NCI-H1048 (cell line): ENCODE measurements at places on chromosomes 2 and 18.

- no peak for DNase-seq
Measured at GRCh38 chr2:16717477-16717876, 51.8 kb upstream of the CYRIA start.

DNA sequence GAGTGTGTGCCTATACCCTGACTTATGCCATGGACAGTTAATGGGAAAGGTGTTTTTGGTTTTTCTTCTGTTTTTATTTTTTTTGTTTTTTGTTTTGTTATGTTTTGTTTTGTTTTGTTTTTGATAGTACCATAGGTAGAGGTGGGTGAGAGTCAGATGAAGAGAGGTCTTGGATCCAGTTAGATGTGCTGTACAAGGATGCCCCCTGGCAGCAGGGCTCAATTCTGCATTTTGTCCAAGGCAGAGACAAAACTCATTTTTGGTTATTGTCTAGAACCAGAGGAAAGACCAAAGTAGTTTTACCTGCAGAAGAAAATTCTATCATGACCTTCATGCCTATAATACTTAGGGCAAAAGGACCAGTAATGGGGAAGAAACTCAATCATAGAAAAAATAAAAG lies 48.5 kb downstream of the SLC5A7 start:
- DNase-seq = no peak

DNA sequence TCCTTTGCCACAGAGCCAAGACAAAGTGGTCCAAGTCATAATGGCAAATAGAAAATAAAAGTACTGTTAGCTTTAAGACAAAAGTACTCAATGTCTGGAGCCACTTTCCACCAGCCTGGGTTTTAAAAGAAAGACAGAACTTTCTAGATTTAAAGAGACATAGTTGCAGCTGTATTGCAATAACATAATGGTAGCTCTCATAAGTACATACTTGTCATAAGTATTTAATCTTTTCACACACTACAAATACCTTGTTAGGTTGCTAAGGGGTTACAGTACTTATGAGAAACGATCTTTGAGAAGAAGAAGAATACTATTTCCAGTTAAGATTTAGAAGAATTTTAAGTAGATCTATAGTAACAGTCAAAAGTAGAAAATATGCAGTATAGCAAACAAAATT lies 28.9 kb upstream of the AQP4 start:
- no peak for DNase-seq

- no peak for DNase-seq
Measured at GRCh38 chr2:217520356-217521010, 482.3 kb downstream of the TNS1 start.

DNA sequence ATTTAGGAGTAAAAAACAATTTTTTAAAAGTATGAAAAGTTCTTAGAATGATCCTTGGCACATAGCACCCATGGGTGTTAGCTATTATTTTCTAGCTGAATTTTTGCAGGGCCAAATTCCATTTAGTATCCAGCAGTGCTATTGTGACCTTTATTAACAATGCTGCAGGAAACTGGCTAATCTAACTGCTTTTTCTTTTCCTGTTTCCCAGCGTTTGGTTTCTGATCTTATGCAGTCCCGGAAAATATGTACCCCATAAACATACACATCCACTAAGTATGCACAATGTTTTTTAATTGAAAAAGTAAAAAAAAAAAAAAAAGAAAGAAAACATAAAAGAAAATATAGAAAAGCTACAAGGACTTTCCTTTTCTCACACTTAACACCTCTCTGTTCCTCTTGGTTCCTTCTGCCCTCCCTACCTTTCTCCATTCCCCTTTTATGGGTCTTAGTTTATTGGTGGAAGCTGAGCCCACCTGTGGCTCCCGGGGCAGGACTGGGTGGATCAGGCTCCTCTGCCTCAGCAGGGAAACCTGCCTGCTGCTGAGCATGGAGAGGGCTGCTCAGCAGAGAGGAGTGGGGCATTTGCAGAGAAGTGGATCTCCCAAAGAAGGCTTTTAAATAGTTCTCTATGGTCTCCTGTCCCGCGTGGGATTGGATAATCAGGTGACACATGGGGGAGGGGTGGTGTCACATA lies 9.3 kb upstream of the SLC16A14 start:
- DNase-seq = no peak

- no peak for DNase-seq
Measured at GRCh38 chr2:235148201-235149170, 196.7 kb downstream of the SH3BP4 start.

- no peak for DNase-seq
Measured at GRCh38 chr2:115580784-115581183, 1138.3 kb downstream of the DPP10 start.

- no peak for DNase-seq
Measured at GRCh38 chr2:43274055-43274454, 47.6 kb upstream of the ZFP36L2 start.

GRCh38 chr2:239021224-239021623 lies 173.3 kb downstream of the TWIST2 start:
- no peak for DNase-seq

- no peak for DNase-seq
Measured at GRCh38 chr2:216119986-216120385, 10.8 kb downstream of the XRCC5 start.

DNA sequence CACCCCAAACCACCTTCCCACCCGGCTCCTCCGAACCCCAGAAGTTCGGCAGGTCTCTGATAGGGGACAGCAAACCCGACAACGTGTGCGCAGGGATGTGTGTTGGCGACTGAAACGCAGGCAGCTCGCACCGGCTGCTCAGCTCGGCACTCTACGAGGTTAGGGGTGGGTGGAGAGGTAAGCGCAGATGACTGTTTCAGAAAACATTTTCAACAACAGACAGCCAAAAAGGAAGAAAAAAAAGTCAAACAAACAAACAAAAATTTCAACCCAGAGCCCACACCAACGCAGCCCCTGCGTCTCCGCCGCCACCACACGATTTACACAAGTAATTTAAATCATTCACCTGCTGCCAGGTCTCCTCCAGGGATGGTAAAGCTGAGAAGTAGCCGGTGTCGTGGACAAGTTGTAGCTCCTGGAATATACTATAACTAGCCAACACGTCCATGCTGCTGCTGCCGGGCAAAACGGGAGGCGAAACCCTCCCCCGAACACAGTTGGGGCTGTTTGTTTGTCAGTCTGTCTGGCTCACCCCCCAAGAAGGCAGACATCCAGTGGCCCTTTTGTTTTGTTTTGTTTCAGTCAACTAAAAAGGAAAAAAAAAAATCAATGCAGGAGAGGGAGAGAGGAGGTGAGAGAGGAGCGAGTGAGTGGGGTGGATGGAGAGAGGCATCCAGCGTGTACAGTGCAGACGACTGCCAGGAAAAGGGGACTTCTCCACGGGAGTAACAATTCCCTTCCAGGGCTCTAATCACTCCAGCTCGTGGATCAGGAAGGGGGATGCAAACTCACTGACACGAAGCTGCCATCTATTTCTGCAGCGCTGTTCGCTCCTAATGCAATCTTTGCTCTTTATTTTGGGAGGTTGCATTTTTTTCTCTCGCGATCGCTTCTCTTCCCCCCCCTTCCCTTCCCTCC lies at the start of gene KLF7:
TSS of gene KLF7 (minus strand) at position 828 of the 918 bp plus-strand sequence. CDS start at position 448, 380 bp downstream.
- DNase-seq = no peak

DNA sequence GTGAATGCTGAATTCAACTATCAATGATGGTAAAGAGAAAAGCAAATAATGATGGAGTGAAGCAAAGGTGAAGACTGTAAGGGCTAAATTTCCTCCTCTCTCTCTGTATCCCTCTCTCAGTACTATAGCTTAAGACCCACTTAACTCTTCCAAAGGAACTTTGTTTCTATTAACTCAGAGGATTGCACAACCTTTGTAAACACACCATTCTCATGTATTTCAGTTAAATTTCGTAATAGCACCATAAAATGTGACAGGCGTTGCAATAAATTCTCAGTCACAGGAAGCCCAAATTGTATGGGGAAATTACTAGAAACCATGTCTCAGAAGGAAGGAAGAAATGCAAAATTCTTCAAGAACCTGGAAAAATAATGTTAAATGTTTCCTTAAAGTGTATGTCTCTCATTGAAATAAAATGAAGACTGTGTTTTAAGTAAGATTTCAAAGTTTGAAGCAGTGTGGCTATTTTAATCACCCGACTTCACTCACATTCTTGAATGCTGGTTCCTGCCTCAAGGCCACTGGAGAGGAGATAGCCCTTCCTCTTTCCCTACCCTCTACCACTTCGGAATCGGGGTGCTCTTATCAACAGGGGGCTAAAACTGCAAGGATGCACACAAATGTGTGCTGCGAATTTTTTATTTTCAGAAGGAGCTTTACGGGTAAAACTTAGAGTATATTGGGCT lies 112.1 kb downstream of the FTCDNL1 start:
- DNase-seq = no peak

DNA sequence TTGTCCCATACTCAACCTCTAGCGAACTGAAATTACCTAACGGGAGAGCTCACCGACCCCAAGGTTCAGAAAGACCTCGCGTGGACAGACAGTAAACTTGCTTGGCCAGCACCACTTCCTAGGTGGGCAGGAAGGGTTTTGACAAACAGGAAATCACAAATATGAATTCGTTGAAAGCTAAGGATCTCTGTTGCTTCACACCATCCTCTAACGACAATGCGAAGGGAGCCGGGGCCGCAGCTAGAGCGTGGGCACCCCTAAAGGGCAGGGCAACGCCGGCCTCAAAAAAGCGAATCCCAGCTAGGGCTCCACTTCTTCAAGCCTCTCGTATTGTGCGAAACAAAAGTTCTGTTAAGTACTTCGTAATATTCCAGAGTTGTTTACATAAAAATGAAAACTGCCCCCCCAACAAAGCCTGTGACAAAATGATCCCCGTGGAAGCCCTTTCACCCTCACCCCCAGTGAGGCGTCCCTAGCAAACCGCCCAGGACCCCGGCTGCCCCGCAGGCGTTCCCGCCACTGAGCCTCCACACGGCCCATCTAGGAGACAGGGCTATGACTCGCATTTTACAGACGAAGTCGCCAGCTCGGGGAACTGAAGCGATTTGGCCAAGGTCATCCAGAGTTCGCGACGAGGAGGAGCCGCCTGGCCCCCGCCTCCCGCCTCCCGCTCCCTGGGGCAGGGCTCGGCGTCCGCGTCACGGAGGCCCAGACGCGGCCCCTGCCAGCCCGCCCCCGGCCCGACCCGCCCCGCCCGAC lies 548 bp downstream of the KANSL3 start:
- DNase-seq = peak; percentile 39

DNA sequence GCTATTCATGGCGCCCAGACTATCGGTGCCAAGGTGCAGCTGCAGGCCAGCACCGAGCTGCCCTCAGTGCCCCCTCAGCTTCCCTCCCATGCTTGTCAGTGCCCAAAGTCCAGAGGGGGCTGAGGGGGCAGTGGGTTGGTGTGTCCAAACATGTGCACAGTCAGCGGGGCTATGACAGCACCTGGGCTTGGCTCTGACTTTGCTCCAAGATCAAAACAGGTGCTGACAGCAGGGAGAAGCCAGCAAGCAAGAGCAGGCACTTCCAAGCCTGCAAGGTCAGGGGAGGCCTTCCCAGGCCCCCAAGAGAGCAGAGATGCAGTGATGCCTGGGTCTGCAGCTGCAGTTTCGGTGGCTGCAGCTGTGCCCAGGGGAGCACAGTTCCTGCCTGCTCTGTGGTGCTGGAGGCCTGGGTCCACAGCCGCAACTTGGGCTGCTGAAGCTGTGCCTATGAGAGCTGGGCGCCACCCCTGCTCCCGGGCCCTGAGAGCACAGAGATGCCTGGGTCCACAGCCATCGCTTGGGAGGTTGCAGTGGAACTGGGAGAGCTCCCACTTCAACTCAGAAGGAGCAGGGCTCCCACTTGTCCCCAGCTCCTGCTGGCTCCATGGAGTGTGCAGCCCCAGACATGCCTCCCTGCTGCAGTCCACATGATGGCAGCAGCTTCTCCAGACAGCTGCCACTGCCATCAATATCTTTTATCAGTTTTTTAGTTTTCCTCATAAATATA lies 775.3 kb upstream of the POU3F3 start:
- no peak for DNase-seq

- DNase-seq = no peak
Measured at GRCh38 chr18:58396144-58396543, 232.7 kb downstream of the ALPK2 start.

DNA sequence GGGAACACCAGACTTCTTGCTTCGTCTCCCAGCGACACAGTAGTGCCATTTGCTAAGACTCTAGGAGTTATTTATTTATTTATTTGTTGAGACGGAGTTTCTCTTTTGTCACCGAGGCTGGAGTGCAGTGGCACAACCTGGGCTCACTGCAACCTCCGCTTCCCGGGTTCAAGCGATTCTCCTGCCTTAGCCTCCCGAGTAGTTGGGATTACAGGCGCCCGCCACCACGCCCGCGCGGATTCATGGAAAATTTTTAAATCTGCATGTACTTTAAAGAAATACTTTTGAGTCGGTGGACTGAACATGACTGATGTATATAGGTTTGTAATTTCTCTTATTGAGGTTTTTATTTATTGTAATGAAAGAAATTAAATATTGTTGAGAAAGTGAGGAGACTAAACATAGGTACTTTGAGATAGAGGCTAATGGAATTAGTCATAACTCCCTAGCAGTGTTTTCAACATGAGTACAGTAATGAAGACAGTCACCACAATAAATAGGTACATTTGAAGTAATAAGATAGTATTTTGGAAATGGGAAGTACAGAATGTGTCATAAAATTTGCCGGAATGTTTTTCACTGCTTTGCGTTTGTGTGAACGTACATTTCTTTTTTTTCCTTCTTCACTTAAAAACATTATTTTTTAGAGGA lies 983 bp downstream of the MTX2 start:
- no peak for DNase-seq

- no peak for DNase-seq
Measured at GRCh38 chr2:89763254-89763580, 1071.7 kb downstream of the RPIA start.

- no peak for DNase-seq
Measured at GRCh38 chr18:10405014-10405493, 49.4 kb upstream of the APCDD1 start.

DNA sequence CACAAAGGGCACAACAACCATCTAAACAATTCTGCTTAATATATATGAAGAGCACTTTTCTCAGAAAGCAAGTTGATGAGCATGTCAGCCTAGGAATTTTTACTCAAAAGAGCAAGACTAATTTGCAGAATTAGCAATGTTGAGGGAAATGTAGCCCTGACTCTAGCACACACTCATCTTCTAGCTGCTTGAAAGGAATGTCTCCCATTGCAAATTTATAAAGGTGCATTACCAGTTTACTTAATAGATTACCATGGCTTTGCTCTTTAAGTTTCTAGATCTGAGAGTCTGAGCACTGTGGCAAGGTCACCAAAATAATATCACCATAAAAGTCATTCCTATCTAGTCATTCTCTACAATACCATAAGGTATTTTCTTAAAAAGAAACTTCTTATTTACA lies 40.8 kb downstream of the USP40 start:
- DNase-seq = no peak

- DNase-seq = no peak
Measured at GRCh38 chr2:170819680-170820664, 3.3 kb downstream of the GAD1 start.

- DNase-seq = no peak
Measured at GRCh38 chr2:210477496-210477895, 937 bp upstream of the LANCL1 start.

DNA sequence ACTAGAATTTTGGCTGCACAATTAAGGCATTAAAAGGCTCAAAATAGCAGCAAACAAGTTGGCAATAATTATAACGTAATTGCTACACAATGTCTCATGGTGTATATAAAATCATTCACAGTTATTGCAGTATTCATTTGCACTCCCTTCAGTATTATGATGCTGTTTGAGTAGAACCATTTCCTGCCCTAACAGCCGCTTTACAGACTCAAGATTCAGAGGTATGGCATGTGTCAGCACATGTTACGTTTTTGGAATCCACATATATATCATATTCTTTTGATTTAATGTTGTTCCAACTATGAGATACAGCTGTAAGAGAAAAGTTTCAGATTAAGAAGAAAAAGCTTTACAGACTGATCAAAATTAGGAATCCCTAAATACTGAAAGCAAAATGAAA lies 56.3 kb upstream of the NCKAP5 start:
- no peak for DNase-seq
